Bone marrow (tissue), 2 donors: ENCODE measurements at places on chromosomes 13 and 19.

GRCh38 chr19:19064811-19065745 lies 1.3 kb downstream of the SLC25A42 start:
- peak; percentile 9 for DNase-seq

GRCh38 chr13:34577051-34577450 lies 365.0 kb upstream of the NBEA start:
- DNase-seq, result no peak

DNA sequence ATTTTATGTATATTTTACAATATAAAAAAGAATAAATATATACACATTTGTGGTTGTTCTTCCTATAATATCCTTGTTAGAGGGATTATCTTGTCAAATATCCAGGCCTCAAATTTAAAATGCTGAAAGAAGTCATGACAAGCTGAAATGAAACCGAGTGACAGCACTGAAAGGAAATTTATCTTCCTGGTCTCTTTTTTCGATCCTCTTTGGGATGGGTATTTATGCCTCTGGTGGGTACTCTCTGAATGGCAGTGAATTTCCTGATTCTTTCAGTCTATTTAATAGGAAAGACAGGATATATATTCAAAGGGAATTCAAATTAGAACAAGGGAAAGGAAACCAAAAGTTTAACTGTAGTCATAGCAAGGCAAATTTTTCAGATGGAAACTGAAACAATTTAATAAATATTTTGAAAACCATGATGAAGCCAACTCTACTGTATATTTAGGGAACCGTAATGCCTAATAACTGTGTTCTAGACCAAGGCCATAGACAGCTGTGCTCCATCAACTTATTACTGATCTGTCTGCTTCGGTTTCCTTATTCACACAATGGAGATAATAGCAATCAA lies 97.9 kb downstream of the DLEU7 start:
- DNase-seq, result no peak

DNA sequence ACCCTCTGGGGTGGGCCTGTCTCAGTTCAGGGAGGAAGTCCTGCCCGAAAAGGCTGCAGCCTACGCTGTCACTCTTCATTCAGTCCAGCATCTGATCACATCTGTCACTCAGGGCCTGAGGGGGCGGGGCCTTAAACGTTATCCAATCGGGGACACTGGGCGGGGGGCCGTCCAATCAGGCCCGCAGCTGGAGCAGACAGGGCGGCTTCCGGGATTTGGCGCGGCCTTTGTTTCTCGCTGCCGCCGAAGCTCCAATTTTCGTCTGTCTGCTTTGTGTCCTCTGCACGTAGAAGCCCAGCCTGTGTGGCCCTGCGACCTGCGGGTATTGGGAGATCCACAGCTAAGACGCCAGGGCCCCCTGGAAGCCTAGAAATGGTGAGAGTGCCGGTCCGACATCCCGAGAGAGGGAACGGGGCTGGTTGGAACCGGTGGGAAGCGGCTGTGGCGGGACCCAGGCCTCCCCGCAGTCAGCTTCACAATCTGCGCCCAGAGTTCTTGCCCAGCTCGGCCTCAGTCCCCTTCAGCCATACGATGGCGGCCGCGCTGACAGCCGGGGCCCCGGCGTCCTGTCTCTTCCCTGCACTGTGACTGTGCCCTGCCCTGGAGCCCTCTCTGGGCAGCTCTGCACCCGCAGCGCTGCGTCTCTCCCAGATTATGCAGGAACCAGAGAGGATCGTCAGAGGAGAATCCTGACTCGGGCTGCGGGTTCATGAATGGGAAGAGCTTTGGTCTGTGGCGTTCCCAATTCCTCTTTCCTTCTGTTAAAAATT lies at the start of gene ZNF730:
ZNF730 (plus strand) TSS at position 224 of the 770 bp plus-strand sequence; CDS start at position 373, 149 bp downstream.
- DNase-seq, result peak; percentile 12

- no peak for DNase-seq
Observed at GRCh38 chr13:50693727-50694126, 149.8 kb downstream of the DLEU7 start.

GRCh38 chr13:40456397-40456953 lies 210.0 kb downstream of the FOXO1 start:
- no peak for DNase-seq

DNA sequence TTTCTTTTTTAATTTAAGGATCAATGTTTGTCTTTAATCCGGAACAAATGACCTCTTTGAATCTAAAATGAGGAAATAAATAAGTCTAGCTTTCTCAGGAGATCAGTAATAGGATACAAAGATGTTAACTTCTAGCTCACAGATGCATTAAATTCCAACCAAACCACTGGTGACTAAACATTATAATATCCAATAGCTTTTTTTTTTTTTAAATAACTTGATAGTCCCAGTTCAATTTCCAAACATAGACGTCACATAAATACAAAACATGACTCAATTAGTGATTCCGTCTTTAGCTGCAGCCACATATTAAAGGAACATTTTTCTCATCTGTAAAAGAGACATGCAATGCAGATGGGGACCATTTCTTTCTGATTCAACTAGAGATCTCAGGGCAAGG lies 390.5 kb upstream of the PCDH9 start:
- DNase-seq, result no peak

DNA sequence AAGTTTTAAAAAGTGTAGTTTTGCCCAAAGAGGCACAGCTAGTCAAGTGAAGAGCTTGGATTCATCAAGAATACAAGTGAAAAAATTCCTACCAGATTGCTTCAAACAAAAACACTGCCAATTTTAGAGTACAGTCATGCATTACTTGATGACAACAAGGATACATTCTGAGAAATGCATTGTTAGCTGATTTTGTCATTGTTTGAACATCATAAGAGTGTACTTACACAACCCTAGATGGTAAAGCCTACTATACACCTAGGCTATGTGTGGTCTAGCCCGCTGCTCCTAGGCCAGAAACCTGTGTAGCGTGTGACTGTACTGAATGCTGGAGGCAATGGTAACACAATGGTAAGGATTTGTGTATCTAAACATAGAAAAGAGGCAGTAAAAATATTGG lies 41.1 kb downstream of the TMTC4 start:
- DNase-seq, result no peak
